ENCODE measurements at places on chromosomes 12 and 14.

- no peak for DNase-seq
Observed at GRCh38 chr12:54593725-54594124, 5.3 kb upstream of the PPP1R1A start.

DNA sequence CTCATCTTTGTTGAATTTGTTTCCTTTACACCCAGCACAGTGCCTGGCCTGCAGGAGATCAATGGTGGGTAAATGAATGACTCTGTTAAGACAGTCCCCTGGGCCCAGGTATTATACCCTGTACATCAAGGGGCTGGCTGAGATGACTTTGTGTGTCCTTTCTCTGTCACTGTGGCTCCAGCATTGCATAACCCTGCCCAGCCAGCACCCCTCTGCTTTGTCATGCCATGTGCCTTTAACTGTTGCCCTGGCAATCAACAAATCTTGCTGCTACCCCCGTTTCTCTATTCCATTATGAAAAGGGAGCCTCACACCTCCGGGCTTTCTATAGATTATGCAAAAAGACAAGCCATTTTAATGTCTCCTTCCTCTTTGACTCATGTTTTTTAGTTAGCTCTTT, 7.6 kb upstream of the FLVCR2 start:
- DNase-seq = no peak

DNA sequence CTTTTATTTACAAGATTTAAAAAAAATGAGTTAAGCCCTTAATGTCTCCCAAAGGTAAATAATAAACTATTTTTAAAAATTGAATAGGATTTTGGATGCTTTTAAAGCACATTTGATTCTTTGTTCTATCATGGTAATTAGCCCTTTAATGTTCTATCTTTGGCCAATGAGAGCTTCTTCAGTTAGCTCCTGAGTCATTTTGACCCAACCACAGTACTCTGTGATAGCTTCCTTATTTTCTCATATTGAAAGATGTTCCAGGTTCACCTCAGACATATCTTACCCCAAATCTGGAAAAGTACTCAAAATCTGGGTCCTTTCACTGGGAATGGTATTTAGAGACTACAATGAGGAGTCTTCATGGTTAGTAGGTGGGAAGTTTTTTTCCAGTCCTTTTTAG, 98.0 kb downstream of the MYRFL start:
- DNase-seq = no peak

GRCh38 chr12:12523229-12523628, 39.4 kb downstream of the DUSP16 start:
- no peak for DNase-seq

- no peak for DNase-seq
Observed at GRCh38 chr12:108840605-108841332, 16.6 kb downstream of the SSH1 start.

DNA sequence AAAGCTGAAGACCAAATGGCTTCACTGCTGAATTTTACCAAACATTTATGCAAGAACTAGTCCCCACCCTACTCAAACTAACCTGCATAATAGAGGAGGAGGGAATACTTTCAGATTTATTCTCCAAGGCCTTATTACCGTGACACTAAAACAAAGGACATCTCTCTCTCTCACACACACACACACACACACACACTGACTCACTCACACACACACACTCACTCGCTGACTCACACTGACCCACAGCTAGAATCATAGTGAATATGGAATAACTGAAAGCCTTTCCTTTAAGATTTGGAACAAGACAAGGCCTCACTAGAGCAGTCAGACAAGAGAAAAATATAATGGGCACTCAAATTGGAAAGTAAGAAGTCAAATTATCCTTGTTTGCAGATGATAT, 1014.1 kb downstream of the TMTC2 start:
- DNase-seq = peak; percentile 16

- DNase-seq = no peak
Observed at GRCh38 chr12:19397534-19397933, 41.8 kb upstream of the AEBP2 start.

- DNase-seq = no peak
Observed at GRCh38 chr12:7061138-7061537, 620 bp downstream of the C1S start.

DNA sequence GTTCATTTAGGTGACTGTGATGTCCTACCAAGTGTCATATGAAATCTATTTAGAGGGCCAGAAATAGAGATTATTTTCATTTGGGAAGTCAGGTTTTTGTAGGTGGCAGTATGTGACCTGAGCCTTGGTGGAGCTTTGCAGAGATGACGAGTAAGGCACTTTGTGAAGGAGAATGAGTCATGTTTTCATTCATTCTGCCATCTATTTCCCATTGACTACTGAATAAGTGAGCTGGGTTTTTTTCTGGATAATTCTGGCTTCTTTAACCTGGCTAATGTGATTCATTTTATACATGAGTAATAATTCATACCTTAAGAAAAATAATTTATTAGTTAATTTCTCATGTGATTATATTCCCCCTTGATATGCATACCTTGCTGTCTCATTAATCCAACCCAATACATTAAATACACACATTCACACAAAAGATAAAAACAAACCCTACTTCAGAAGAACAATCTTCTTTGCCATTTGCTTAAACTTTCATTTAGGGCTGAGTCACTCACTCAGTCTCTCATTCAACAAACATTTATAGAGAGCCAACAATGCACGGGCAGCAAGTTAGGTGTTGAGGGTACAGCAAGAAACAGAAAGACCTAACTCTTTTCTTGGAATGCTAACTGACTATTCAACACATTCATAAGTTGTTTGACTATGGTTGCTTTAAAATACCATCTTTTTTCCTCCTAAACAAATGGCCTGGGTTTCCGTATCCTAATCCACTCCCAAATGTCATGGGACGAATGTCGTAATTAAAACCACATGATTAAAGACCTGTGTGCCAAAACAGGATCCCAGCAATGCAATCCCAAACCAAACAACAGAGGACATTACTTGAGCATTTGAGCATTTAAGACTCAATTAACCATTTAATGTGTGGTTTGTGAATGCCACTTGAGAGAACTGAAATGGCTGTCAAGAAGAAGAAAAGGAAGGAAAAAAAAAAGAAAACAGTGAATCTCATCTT, 78.0 kb downstream of the KITLG start:
- DNase-seq = no peak

DNA sequence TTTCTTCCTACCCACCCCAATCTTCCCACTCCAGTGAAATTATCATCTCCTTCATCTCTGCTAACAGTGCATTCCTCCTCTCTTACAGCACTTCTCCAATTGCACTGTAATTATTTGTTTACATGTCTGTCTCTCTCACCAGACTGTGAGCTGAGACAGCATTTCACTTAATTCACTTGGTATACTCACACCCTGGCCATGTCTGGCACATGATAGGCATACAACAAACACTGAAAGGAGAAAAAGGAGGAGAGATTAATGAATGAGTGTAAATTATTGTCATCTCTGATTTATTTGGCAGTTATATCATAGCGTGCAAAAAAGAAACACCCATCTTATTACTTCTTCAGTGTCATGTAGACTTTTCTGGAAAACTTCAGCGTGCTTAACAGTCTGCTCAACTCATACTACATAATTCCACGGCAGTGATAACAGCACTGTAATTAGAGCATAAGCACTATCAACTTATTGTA, 452.3 kb downstream of the ADAMTS20 start:
- DNase-seq = no peak

- DNase-seq = no peak
Observed at GRCh38 chr14:72478471-72478893, 415.4 kb downstream of the DPF3 start.

GRCh38 chr12:111287125-111287900, 81.6 kb downstream of the PHETA1 start:
- DNase-seq = no peak

DNA sequence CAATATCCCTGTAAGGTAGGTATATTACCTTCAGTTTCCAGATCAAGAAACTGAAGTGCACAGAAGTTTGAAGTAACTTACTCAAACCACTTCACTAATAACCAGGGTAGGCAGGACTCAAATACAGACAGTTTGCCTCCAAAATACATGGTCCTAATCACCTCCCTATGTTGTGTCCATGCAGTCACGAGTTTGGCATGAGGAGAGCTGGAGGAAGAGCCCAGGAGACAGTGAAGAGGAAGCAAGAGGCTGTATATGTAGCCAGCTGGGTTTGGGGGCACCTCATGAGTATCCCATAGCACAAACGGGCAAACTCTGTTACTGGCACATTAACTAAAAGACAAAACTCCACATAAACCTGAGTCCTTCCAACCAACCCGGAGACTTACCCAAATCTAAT, 79.2 kb downstream of the DUSP16 start:
- no peak for DNase-seq

GRCh38 chr14:93862265-93862664, 64.9 kb upstream of the FAM181A start:
- DNase-seq = no peak

GRCh38 chr14:34718750-34719304, 4.4 kb upstream of the CFL2 start:
- no peak for DNase-seq

Data from fibroblast of skin of left quadriceps (primary cell).